ENCODE measurements at places on chromosomes 2 and 18. TPM values are rescaled to one million over a fixed set of nuclear protein-coding genes. Genes with fewer than 3 reads are reported as not detected.

The KCNK3 gene
- 0.30 TPM for total RNA-seq

DNA sequence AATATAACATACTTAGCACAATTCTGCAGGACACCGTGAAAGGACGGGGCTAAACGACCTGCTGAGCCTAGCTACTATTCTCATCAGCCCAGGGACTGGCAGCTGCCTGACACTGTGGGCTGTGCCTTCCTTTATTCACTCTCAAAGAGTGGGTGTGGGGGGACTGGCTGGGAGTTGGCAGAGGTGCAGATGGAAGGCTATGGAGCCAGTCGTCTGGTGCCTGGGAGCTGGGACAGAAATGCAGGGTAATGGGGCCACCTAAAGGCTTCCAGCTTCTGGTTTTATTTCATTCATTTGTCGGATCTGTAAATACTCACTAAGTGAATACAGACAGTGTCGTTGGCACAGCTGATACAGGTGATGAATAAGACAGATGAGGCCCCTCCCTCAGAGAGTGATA is 56.0 kb upstream of the NFU1 start:
- H3K36me3 ChIP-seq: no peaks in the 10 kb centered on the region
- no peaks in the 10 kb centered on the region for H3K27me3 ChIP-seq

The CD8B2 gene
- not detected for total RNA-seq

GRCh38 chr2:216366777-216367471 is 5.4 kb downstream of the MARCHF4 start:
- H3K4me3 ChIP-seq: no peak overlapping the region
- no peaks in the 10 kb centered on the region for H3K36me3 ChIP-seq
- peaks cover 5% of the 10 kb centered on the region for H3K4me1 ChIP-seq
- no peak for DNase-seq
- no peaks in the 10 kb centered on the region for H3K27me3 ChIP-seq

The UGT1A10 gene
- total RNA-seq: not detected

The NOL4 gene
- total RNA-seq: 2.6 TPM

The C1QL2 gene
- 0.88 TPM for total RNA-seq

DNA sequence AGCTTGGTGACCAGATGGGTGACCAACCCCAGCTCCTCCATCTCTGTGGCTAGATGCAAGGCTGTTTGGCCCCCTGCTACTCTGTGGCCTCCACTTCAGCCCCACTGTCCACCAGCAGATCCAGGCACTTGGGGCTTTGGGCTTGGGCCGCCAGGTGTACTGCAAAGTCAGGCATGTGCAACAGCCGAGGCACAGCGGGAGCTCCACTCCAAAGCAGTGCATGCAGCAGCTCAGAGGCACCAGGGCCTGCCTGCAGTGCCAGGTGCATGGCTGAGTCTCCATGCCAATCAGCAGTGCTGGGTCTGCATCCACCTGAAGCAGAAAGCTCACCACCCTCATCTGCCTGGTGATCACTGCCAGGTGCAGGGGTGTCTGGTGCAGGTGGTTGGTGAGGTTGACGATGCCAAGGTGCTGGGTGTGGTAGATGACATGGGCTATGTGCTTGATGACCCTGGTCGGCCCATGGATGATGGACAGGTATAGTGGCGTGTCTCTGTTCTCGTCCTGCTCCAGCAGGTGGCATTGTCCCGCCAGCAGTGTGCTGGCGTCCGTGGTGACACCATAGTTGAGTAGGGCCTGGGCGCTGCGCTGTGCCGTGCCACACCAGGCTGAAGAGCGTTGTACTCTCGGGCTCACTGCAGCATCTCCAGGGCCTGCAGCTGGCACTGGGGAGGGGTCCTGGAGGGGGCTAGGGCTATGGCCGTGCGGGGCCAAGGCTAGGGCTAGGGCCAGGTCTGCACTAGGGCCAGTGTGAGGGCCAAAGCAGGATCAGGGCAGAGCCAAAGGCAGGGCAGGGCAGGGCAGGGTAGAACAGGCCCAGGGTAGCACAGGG is 1.0 kb upstream of the ANKRD62 start:
- H3K27me3 ChIP-seq: no peaks in the 10 kb centered on the region
- H3K27ac ChIP-seq: no peak overlapping the region
- DNase-seq: no peak
- H3K4me1 ChIP-seq: no peaks in the 10 kb centered on the region
- H3K36me3 ChIP-seq: no peaks in the 10 kb centered on the region
- no peak overlapping the region for H3K4me3 ChIP-seq

- no peaks in the 10 kb centered on the region for H3K4me1 ChIP-seq
- H3K36me3 ChIP-seq: no peaks in the 10 kb centered on the region
- no peak overlapping the region for H3K4me3 ChIP-seq
- no peak for DNase-seq
- H3K27me3 ChIP-seq: no peaks in the 10 kb centered on the region
- H3K27ac ChIP-seq: no peak overlapping the region
Observed at GRCh38 chr2:59744436-59744835, 809.0 kb downstream of the BCL11A start.

The SLC11A1 gene
- total RNA-seq: 0.43 TPM

The SPATA3 gene
- total RNA-seq: not detected

DNA sequence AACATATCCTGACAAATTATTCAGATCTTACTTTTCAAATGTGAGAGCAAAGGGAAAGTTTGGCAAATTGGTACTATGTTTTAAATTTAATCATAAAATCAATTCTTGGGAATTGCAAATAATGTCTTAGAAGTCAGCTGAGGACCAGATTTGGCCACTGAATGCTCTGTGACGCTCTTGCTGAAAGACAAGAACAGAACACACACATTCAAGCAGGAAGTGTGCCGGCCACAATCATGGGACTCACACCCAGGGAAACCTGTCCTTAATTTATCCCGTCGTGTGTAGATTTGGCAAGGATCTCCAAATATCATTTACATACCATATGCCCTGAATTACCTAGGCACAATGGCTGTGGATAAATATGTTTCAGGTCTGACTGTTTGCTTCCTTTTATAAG is 253.1 kb downstream of the TCF4 start:
- H3K27ac ChIP-seq: no peak overlapping the region
- no peaks in the 10 kb centered on the region for H3K36me3 ChIP-seq
- peaks cover 11% of the 10 kb centered on the region for H3K4me1 ChIP-seq
- H3K27me3 ChIP-seq: no peaks in the 10 kb centered on the region
- H3K4me3 ChIP-seq: no peak overlapping the region

The TCF7L1 gene
- total RNA-seq: 110 TPM

All from H1 (cell line).